ENCODE measurements at places on chromosomes 5 and 9.

DNA sequence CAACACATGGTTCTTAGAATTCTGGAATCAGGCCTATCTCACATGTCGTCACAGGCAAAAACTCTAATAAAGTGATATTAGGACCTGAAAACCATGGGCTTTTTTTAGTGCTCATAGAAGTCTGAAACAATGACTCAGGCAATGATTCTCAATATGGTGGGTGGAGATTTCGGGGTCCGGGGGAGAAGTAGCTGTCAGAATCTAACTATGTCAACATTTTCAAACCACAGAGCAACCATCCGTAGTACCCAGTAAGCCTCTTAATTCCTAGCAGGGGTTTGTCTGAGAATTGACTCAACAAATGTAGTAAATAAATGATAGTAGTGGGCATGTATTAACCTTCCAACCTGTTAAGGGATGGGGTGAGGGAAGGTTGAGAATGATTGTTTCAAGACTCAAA lies 2.6 kb downstream of the AMACR start:
- no peak for DNase-seq

GRCh38 chr5:42718591-42718990 lies 38.0 kb upstream of the CCDC152 start:
- peak; percentile 72 for DNase-seq

DNA sequence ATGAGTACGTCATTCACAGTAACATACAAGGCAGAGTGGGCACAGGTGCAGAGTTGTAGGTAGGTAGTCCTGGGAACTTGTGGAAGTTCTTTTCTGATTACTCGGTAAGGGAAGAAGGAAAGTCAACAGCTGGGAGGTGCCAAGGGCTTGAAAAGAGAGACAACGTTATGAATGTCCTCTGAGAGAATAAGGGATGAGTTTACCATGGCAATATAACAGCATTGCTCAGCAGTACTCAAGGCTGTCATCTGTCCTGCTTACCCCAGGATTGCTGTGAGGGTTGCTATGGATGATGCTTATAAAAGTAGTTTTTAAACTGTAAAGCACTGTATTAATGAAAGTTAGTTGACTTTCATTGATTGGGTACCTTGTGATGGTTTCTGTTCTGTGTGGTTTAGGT lies 369.1 kb upstream of the SGCD start:
- no peak for DNase-seq

- DNase-seq = no peak
Observed at GRCh38 chr5:38273626-38274025, 15.3 kb downstream of the EGFLAM start.

GRCh38 chr5:80809451-80809850 lies 150.7 kb upstream of the RASGRF2 start:
- DNase-seq = no peak

- DNase-seq = peak; percentile 22
Observed at GRCh38 chr9:37650873-37651768, at the start of gene FRMPD1. Gene FRMPD1 (plus strand): TSS chr9:37650954. CDS start chr9:37692642, 41,688 bp downstream.

- DNase-seq = no peak
Observed at GRCh38 chr9:14098486-14099180, 215.3 kb downstream of the NFIB start.

DNA sequence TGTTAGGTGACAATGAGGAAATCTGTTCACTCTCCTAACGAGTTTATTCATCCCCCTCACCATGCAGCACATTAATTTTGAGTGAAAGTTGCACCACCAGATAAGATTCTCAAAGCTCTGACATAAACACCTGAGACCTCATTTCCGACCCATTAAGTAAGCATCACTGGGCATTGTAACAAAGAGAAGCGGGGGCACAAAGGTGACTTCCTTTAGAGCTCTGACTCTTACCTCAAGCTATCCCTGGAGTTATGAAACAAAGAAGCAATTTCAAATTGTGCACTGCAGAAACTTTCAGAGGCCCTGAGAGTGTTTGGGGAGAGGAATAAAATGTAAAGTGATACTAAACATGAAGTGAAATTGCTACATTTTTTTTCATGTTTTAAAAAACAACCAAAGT lies 29.5 kb downstream of the C5orf15 start:
- DNase-seq = no peak

- DNase-seq = no peak
Observed at GRCh38 chr5:142152384-142152732, 43.8 kb downstream of the NDFIP1 start.

GRCh38 chr5:16754601-16755000 lies 137.8 kb upstream of the RETREG1 start:
- DNase-seq = no peak

DNA sequence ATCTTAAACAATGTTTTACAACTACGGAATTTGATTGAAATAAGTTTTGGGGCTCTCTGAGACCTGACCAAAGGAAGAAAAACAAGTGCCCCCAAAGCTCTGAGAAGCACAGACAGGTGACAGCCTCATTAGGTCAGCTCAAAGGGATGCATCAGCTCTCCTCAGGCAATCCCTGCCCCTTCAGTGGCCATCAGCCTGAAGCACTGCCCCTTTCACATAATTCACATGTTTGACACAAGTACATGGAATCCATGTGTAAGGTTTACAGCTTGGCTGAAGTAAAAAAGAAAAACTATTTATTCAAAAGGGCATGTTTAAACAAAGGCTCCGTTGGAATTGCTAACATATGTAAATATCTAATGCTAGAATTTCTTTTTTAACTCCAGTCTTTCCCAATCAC lies 56.3 kb downstream of the TSSK1B start:
- DNase-seq = peak; percentile 3

DNA sequence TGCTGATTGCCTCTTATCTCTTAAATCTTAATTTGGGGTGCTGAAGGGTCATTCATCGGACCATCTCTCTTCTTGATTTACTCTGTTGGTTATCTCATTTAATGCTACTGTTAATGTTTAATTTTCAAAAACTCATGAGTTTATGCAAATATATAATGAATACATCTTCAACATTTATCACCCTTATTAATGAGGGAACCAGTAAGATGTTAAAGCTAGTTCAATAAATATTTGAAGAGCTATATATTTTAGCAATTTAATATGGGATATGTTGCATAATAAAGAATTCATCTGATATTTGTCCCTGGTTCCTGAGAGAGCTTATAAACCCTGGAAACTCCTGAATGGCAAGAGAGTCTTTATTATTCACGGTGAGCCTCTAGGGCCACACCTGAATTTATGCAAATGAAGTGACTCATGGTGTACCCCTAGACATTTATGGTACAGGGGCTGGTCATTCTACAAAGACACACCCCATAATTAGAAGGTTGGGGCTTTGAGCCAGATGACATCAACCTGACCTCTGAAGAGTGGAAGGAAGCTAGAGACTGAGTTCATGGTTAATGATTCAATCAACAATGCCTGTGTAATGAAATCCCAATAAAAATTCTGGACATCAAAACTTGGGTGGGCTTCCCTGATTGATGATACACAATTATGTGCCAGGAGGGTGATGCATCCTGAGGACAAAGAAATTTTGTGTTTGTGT lies 339.5 kb upstream of the ZNF608 start:
- DNase-seq = no peak

DNA sequence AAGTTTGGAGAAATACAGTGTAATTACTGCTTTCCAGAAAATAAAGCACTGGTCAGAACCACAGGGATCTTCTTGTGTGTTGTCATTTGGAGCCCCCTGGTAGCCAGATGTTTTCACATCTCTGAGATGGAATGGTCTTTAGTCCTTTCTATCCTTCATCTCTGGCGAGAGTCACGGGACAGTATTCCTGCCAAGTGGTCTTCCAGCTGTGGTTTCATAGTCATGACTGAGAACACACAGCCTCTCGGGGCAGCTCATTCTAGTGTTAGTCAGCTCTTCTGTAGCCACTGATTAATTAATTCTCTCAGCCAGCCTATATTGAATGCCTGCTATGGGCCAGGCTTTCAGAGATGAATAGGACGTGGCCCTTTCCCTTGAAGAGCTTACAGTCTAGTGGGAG lies 34.1 kb downstream of the HMGXB3 start:
- DNase-seq = peak; percentile 89

GRCh38 chr9:108416324-108416723 lies 439.5 kb downstream of the ACTL7B start:
- peak; percentile 29 for DNase-seq

GRCh38 chr9:124477211-124477647 lies 27.0 kb downstream of the ADGRD2 start:
- DNase-seq = no peak

DNA sequence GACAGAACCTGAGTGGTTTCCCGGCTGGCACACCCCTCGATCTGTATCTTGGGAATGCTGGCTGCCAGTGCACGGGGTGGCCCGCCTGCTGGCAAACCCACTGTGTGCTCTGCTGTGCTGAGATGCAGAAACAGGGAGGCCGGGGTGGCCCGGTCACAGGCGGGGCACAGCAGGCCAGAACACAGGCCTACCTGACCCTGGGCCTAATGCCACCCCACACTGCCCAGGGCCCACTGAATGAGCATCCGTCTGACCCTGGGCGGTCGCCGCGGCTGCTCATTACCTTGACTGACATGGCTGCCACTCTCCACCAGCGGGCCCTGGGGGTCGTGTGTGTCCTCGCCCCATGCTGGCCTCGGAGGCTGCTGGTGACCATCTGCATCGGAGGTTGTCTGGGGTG lies 14.2 kb upstream of the QSOX2 start:
- DNase-seq = no peak

GRCh38 chr5:66722686-66723085 lies 126.5 kb downstream of the MAST4 start:
- DNase-seq = no peak

DNA sequence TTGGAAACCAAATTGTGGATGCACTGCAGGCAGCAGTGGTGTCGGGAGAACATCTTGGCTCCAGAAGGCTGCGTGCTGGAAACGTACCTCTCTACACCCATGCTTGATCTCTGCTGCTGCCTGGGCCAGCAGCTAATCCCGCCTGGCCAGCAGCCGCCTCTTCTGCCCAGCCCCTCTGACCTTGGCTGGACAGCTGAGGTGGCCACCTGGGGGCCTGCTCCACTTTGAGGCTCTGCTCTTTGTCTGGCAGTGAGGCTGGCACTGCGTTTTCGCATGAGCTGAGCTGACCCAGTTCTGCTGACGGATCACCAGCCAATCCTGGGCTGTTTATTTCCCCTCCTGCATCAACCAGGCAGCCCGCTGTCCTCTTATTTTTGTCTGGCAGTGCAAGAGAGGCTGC lies 154.9 kb downstream of the TENT4A start:
- DNase-seq = no peak

GRCh38 chr5:145854651-145855258 lies 18.1 kb downstream of the GRXCR2 start:
- peak; percentile 81 for DNase-seq

DNA sequence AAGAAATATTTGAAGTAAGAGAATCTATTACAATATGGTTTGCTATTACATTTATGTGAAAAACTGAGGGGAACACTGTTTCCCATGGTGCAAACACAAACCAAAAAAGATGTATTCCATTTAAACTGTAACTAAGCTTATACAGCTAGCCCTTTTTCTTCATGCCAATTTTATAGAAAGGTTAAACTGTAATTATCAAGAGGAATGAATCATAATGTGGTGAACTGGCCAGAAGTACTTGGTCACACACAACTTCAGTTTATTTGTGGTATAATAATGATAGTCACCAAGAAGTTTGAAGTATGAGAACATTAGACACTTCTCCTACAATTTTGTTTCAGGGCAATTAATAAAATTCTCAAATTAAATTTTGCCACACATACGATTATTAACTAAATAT lies 177.9 kb downstream of the XRCC4 start:
- peak; percentile 61 for DNase-seq

GRCh38 chr9:84251921-84252320 lies 88.6 kb downstream of the SLC28A3 start:
- no peak for DNase-seq

DNA sequence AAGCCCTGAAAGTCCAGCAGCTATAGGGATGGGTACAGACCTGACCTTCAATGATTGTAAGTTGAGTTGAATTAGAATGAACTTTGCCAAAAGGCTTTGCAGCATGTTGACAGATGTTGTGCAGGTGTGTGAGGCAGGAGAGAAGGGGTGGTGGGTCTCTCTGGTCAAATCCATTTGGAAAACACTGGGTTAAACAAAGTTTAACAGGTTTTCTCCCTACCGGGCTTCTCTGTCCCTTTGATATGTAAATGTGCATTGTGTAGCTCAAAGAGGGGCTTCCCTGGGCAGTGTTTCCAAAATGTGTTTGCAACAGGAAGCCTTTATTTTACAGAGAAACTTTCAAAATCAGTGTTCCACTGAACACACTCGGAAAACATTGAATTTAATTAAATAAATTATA lies 72.1 kb upstream of the BRINP1 start:
- no peak for DNase-seq

DNA sequence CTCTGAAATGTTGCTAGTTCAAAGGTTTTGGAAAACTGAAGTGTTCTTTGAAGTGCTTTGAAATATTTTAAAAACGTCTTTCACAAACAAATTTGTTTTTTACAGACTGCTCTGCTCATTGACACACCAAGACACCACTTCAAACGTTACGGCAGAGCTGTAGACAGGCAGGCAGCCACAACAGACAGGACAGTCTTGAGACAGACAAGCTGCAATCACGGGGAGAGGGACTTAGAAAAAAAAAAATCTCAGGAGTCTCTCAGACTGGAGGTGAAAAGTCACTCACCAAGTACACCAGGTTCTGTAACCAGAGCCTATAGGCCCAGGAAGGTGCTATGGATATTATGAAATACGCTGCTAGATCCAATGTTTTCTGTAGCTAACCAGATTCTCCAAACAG lies 135.4 kb downstream of the ISL1 start:
- no peak for DNase-seq

DNA sequence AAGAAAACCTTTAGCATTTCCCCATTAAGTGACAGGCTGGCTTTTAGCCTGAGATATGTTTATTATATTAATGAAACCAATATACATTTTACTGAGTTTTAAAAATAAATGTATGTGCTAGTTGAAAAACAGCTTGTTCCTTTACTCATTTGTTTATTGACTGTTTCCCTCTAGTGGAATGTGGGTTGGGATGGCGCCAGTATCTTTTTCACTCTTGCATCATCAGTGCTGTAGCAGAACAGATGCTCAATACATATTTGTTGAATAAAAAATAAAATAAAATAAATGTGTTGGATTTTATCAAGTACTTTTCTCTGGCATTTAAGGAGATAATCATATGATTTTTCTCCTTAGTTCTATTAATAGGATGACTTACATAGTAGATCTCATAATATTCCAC lies 43.0 kb downstream of the FSTL4 start:
- DNase-seq = no peak

DNA sequence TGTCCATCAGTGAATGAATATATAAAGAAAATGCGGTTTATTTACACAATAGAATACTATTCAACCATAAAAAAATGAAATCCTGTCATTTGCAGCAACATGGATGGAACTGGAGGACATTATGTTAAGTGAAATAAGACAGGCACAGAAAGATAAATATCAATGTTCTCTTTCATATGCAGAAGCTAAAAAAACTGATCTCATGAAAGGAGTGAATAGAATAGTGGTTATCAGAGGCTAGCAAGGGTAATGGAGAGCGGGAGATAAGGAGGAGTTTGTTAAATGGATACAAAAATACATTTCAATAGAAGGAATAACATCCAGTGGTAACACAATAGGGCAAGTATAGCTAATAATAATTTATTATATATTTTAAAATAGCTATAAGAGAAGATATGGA lies 65.0 kb downstream of the AGTPBP1 start:
- no peak for DNase-seq
